ENCODE measurements at places on chromosomes 6 and 20. TPM values are rescaled to one million over a fixed set of nuclear protein-coding genes. Genes with fewer than 3 reads are reported as not detected.

DNA sequence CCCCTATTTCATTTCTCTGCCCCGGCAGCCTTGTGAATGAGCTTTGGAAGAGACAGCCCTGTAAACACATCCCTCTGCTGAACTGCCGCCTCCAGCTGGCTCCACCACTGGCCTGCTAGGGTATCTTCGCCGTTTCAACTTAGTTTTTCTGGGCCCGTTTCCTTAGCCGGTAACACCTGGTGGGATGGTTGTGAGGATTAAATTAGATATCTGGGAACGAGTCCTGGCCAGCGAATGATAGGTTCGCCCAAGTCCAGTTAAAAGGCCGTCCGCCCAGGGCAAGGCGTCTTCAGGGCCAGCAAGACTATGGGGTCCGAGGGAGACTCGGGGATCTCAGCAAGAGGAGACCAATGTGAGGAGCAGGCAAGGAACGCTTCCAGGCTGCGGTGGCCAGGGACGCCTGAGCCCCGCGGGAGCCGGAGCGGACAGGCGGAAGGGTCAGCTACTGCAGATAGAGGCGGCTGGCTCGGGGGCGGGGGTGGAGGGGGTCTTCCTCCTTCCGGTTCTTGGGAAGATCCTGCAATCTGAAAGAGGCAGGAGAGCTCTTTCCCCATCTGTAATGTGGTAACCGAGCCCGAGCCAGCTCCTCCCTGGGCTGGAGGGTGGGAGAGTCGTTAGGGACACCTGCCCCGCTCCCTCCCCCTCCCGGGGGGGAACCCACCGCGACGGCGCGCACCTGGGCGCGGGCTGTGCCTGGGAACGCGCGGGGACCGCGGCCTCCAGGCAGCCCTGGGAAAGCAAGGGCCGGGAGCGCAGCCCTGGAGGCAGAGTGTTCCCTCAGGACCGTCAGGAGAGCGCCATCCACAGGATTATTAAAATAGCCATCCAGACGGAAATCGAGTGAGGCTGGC is 4.5 kb upstream of the PTCRA start:
- no peak for DNase-seq

- no peak for DNase-seq
These were observed 150.2 kb downstream of the IMPG1 start for GRCh38 chr6:75922226-75922625.

- no peak for DNase-seq
These were observed 56.1 kb downstream of the ANKRD6 start for GRCh38 chr6:89489078-89489477.

Gene SEL1L2
- not detected for polyA plus RNA-seq

Data from right renal pelvis (tissue), 4 donors.